WTC11 (cell line): ENCODE measurements at places on chromosomes 1 and 21. TPM values are rescaled to one million over a fixed set of nuclear protein-coding genes. Genes with fewer than 3 reads are reported as not detected.

DNA sequence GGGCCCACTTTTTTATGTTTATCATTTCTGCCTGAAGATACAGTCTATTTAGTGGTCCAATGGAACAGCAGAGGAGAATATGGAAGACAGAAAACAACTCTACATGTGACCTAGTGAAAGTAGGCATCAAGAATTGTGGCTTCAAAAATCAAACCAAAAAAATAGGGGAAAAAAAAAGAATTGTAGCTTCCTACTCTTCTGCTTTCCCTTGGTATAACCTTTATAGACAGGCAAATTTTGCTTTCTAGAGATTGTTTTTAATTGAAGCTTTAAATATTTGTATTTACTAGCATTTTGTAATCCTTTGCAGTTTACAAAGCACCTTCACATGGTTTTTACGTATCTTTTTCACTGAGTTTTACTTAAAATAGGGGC, 14.3 kb downstream of the PDIK1L start:
- DNase-seq, result no peak

GRCh38 chr1:2446861-2447260, 29.2 kb upstream of the PLCH2 start:
- DNase-seq, result no peak

DNA sequence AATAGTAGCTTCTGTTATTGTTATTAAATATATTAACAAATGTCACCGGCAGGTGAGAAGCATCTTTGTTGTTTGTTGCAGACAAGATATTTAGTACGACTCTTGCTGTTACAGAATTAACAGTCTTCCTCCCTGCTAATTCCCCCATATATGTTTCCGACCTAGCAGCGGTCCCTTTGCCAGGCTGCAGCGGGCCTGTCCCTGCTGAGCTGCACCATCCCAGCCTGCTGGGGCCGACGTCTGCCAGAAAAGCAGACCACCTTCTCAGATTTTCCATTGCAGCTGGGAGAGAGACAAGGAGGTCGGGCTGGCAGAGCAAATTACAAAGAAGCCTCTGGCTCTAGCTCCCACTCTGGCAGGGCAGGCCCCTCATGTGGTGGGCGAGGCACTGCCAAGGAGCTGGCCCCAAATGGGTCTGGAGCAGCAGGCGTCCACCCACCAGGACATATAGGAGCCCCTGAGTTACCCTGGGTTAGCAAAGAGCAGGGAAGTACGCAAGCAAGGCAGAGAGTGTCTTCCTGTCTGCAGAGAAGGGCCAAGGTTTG, 142.7 kb downstream of the FOXD2 start:
- no peak for DNase-seq

PROX1 gene
- total RNA-seq, result 3.0 to 3.8 TPM (median 3.3 TPM) in 3 replicates

DNA sequence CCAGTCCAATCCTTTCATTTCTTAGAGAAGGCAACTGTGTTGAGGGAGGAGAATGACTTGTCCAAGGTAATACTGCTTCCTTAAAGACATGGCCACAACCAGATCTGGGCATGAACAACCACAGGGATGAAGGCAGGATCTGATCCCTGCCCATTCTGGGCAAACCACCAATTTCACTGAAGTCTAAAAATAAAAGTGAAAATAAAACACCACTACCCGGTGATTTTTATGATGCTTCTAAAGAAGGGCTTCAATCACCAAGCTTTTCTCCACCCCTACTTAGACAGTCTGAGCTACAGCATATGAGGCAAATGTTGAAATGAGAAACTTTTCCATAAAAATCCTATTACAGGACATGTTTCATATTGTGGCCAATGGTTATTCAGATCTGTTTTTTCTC, 133.0 kb downstream of the PTPN14 start:
- DNase-seq, result no peak

DNA sequence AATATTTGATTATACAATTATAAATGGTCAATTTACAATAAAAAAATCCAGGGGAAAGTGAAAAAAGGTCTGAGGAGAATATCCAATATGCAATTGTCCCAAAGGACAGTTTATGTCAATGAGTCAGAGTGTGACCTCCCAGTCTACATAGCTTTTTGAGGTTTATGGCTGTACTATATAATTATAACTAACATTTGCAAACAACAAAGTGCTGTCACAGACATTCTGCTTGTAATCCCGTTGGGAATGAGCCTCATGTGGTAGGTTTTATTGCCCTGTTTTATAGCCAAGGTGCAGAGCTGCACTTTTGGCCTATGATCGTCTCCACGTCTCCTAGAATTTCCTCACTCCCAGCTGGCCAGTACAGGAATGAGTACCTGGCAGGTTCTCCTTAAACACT, 103.8 kb downstream of the ADSS2 start:
- DNase-seq, result no peak

FHL3 gene
- total RNA-seq, result 28.1 to 34.4 TPM (median 28.1 TPM) in 3 replicates

GRCh38 chr1:173476665-173477285, 360 bp upstream of the PRDX6 start:
- peak; percentile 87 for DNase-seq

GRCh38 chr1:30446095-30446494, 277.3 kb downstream of the MATN1 start:
- no peak for DNase-seq

DNA sequence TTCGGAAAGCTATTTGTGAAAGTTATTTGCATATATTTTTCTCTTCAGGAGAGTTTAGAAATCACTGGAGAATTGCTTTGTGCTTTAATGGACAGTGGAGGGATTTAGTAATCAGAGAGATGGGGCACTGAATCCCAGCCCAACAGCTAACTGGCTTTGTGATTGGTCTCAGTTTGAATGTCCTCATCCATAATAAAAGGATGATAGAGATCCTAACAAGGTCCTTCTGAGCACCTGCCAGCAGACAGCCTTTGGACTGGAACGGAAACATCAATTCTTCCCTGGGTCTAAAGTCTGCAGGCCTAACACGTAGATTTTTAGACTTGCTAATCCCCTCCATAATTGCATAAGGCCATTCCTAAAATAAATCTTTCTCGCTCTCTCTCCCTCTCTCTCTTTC, 112.0 kb upstream of the ADAMTS5 start:
- no peak for DNase-seq

COL11A1 gene
- total RNA-seq, result 13.1 to 15.4 TPM (median 13.3 TPM) in 3 replicates

TCHHL1 gene
- not detected in 3 replicates for total RNA-seq

GRCh38 chr1:220353229-220354012, 81.2 kb upstream of the RAB3GAP2 start:
- DNase-seq, result peak; percentile 47

FAF1 gene
- total RNA-seq, result 50.4 to 53.5 TPM (median 53.5 TPM) in 3 replicates

MEF2D gene
- total RNA-seq, result 20.6 to 24.1 TPM (median 24.0 TPM) in 3 replicates

GRCh38 chr1:85316321-85316720, 39.9 kb upstream of the BCL10 start:
- no peak for DNase-seq

DNA sequence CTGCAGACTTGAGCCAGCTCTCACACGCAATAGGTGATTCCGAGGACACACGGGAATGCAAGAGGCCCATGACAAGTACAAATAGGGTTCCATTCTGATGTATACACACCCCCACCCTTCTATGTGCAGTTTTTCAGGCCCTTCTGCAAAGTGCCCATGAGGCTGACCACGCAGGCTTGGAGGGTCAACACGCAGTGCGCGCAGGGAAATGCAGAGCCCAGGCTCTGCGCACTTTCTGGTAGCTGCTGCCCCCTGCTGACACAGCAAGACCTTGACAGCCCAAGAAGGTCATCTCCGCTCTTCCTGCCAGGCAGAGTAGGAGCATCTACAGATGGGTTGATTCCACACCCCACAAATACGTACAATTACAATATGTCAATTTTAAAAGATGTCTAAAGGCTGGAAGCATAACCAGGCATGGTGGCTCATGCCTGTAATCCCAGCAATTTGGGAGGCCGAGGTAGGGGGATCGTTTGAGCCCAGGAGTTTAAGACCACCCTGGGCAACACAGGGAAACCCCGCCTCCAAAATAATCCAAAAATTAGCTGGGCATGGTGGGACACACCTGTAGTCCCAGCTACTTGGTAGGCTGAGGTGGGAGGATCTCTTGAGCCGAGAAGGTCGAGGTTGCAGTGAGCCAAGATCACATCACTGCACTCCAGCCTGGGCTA, 18.5 kb downstream of the SH3BP5L start:
- peak; percentile 66 for DNase-seq

DNA sequence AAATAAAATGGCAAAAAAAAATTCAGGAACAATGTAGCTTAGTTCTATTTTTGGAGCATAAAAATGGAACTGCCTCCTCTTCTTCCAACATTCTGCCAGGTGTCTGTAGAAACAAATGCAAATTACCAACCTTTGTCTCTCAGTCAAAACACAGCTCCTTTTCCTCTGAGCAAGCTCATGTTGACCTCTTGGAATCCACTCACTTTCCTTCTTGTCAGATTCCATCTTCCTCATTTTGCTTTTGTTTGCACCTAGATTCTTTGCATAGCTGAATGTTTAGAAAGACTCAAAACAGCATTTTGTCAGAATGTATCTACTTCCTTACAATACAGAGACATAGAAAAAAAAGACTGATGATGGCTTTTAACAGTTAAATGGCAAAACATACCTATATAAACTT, 178.2 kb downstream of the ADGRL2 start:
- DNase-seq, result no peak

GRCh38 chr1:108679586-108680213, 12.4 kb upstream of the PRPF38B start:
- DNase-seq, result no peak

DNA sequence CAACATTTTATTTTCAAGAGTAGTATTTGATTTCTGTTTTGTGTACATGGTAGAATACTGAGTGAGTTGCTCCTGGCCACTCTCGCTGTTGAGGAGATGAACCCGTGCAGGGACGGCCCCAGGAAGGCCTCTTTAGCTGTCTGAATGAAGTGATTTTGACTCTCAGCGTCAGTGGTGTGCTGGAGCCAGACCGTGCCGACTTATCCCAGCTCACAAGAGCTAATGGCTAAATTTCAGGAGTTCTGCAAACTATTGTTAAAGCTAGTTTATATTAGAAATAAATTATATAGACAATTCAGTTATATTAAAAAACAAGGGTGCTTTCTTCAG, 111.2 kb upstream of the KIF26B start:
- no peak for DNase-seq

GPR3 gene
- total RNA-seq, result 7.8 to 12.4 TPM (median 7.8 TPM) in 3 replicates

HSF2BP gene
- 1.1 to 1.3 TPM (median 1.2 TPM) in 3 replicates for total RNA-seq

GRCh38 chr1:1217621-1218523, 3.9 kb upstream of the TNFRSF4 start:
- DNase-seq, result no peak

NOS1AP gene
- total RNA-seq, result 10.0 to 14.7 TPM (median 10.2 TPM) in 3 replicates

DNA sequence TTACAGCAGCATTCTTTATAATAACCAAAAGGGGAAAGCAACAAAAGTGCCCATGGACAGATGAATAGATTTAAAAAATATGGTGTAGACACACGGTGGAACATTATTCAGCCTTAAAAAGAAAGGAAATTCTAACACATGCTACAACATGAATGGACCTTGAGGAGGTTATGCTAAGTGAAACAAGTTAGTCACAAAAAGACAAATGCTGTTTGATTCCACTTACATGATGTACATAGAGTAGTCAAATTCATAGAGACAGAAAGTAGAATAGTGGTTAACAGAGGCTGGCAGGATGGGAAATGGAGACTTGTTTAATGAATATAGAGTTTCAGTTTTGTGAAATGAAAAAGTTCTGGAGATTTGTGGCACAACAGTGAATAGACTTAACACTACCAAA, 151.4 kb downstream of the CYYR1 start:
- DNase-seq, result no peak

- no peak for DNase-seq
Observed at GRCh38 chr1:65172936-65173690, 25.1 kb downstream of the AK4 start.

DNA sequence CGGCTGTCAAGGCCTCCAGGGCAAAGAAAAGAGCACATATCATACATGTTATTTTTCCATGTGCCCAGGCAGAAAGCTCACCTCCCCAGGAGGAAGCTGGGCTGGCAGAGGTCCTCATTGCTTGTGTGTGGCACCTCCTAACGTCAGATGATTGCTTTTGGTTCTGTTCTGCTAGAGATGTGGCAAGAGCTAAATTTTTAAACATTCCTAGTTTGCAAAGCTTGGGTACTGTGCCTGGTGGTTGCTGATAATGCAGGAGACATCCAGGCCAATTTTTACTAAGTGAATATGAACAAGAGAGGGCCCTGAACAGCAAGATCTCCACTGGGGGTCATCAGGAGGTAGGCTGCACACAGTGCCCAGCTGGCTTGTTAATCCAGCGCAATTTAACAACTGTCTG, 93.9 kb downstream of the TBX19 start:
- no peak for DNase-seq

- DNase-seq, result no peak
Observed at GRCh38 chr1:203291201-203292096, 13.9 kb upstream of the BTG2 start.

DENND2D gene
- 2.1 to 2.9 TPM (median 2.2 TPM) in 3 replicates for total RNA-seq

SYF2 gene
- 30.1 to 35.7 TPM (median 35.3 TPM) in 3 replicates for total RNA-seq

DNA sequence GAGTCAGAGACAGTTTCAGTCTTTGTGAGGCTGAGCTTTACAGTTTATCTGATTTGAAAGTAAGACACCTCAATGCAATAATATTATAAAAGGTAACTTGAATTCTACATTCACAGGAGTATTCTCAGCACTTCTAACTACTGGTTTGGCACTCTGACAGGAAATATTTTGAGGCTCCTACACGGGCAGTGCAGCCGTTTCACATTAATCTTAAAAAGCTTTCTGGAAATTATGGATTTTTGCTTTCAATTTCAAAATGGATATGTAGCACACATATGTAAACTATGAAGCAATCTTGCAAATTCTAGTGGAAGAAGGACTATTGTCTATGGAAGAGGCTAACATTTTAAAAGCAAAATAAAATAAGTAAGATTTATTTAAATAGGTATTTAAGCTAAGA, 262.9 kb upstream of the SNX7 start:
- DNase-seq, result no peak

SLC22A15 gene
- 3.5 to 4.5 TPM (median 4.3 TPM) in 3 replicates for total RNA-seq

CGN gene
- total RNA-seq, result 52.4 to 68.7 TPM (median 55.6 TPM) in 3 replicates

GRCh38 chr1:80059940-80060339, 1053.4 kb upstream of the ADGRL4 start:
- DNase-seq, result no peak

GUCA2B gene
- not detected in 3 replicates for total RNA-seq

GRCh38 chr1:213055767-213056166, 4.7 kb downstream of the RPS6KC1 start:
- no peak for DNase-seq

GRCh38 chr1:246600579-246600978, 34.3 kb downstream of the CNST start:
- no peak for DNase-seq

DNA sequence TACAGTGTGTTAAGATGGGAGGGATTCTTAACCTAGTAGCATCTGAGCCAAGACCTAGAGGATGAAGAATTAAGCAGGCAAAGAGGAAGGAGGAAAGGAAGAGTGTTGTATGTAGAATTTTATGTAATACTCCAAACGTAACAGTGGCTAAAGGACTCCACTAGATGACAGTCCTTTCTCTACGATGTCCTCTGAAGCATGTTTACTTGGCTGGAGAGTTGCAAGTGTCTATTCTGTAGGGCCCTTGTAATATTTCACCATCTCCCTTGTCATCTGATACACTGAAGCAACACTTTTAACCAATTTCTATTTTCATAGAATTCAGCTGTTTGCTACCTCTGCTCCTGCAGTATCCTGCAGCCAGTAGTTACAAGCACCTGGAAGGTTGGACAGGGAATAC, 2.2 kb upstream of the YBX1 start:
- no peak for DNase-seq
